NCI-H510A treated with DMSO at 0.1 percent for 48 hours (cell line): ENCODE measurements at places on chromosomes 2 and 18.

DNA sequence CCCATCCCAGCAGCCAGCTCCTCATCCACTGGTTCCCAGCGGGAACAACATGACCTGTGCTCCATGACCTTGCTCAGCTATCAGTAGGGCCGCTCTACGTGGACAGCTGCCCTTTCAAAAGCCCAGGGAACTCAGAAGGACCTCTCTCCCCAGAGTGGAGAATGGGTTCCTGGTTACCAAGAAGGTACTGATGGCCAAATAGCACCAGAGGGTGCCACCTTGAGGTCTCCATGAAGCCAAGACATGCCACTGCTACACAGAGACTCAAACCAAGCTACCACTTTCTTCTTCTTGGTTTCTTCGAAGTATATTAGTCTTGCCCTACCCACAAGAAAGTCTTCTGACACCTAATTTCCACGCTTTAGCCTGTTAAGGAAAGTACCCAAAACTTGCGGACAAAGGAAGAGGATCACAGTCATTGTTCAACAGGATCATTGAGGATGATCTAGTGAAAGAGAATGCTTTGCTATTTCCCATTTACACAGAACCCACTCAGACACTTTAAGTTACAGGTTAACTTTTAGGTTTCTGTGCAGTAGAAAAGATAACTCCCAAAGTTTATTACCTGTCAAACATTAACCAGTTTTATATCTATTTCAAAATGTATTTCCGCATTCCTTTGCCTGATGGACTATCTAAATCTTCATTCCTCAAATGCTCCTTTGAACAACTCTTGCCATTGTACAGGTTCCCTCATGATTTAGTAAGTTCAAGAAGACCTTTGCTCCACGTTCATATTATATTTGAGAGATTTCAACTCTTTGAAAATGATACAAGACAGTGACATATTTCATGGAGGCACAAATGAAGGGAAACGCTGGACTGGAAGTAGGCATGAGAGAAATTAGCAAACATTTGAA, 102.2 kb downstream of the ALPK2 start:
- no peak for DNase-seq

- no peak for DNase-seq
These were observed 80.3 kb downstream of the SPP2 start for GRCh38 chr2:234130777-234131181.

GRCh38 chr2:26024260-26024659, 9.6 kb upstream of the RAB10 start:
- DNase-seq: no peak

GRCh38 chr2:206971805-206972204, 32.5 kb downstream of the CPO start:
- DNase-seq: no peak

DNA sequence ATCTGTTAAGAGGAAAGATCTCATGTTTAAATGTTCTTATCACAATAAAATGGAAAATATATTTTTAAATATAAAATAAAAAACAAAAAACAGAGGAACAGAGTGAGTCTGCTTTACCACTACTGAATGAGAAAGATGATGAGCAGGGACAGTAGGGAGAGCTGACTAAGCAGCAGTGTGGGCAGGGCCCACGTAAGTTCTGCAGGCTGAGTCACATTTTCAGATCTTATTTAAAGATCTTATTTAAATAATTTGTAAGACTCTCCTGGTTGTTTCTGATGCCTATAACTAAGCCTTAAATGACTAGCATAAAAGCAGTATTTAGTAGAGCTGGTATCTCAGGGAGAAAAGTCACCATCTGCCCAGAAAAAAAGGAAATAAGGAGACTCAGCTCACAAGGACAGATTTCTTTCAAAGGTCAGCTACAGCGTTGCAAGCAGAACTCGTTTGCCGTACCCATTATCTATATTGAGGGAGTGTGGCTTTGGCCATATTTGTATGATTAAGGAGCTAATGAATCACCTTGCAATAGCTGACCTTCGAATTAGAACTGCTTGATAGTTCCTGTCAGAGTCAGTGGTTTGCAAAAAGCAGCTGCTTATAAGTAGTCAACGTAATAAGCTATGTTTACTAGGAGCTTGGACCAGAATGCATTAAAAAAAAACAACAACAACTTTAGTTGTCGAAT, 322.1 kb upstream of the CHAC2 start:
- peak; percentile 15 for DNase-seq

DNA sequence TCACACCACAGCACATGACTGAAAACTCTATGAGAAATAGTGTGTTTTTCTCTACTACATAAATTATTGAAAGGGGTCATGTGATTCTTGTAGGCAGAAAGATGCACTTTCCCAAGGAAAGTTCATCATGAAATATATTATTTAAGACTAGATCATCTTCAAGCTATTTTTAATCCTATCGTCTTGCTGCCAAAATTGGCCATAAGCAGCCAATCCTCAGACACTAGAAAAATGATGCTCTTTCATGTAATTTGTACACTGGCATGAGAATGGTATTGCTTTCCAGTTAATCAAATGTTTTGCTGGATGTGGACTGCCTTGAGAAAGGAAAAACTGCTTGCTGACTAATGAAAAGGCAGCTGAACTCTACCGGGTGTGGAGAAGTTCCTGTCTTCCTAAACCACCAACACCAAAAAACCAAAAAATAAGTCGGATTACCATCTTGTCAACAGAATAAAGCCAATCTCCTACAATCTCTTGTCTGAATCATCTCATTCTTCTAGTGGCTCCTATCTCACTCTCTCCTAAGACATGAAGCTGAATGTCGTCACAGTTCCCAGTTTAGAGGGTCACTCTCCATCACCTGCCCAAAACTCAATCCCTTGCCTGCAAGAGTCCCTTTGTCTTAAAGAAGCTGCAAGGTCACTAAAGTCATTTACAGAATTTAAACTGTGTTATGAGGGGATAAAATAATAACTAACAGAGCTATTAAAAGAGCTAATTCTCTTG, 5.3 kb downstream of the BCL2 start:
- no peak for DNase-seq

DNA sequence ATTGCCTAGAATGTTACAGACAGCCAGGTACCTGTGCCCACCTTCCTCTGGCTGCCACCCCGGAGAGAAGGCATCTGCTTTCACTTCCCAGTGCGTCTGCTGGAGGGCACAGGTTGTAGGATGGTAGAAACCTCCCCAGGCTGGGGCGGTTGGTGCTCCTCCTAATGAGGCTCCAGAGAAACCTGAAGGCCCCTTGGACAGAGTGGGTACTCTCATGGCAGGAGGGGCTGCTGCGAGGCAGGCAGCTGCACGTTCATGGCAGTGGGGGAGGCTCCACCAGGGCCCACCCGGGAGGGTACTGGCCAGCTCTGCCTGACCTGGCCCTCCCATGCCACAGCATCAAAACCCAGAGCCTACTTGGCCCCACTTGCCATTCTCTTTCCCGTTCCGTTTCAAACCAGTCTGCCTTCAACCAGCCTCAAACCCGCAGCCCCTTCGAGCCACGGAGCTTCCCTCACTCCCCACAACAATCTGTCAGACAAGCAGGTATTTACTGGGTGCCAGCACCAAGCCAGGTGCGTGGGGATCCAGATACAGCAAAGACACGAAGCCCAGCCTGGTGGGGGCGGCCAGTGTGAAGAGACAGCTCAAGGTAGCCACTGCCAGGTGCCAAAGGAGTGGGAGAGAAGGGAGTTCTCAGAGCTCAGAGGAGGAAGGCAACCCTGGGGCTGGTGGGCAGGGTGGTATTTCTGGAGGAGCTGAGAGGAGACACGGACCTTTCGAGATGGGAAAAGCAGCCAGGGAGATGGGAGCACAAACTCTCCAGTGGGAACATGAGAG, 229.6 kb downstream of the LOXHD1 start:
- no peak for DNase-seq

DNA sequence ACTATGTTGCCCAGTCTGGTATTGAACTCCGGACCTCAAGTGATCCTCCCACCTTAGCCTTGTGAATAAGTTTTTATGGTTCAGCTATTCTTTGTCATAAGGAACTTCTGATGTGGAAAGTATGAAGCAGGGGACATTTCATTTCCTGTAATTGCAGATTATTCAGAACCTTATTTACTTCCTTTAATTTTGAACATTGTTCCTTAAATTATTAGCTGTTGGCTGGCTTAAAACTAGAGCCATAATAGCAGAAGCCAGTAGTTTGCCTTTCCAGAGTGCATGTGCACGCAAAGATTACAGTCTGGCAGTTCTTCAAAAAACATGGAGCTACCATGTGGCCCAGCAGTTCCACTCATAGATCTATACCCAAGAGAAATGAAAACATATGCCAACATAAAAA, 53.1 kb downstream of the PMS1 start:
- no peak for DNase-seq

GRCh38 chr2:237603718-237604362, 13.3 kb upstream of the RAB17 start:
- DNase-seq: no peak
